A673 (cell line): ENCODE measurements at places on chromosomes 6 and 20. TPM values are rescaled to one million over a fixed set of nuclear protein-coding genes. Genes with fewer than 3 reads are reported as not detected.
A peak's percentile ranks its signal among the peaks of the same experiment; 100 is the strongest.

ATXN1 gene
- total RNA-seq: 25.6 and 25.7 TPM in 2 replicates

- no peak for DNase-seq
Observed at GRCh38 chr20:31823360-31824124, 4.4 kb downstream of the MYLK2 start.

GRCh38 chr20:25224941-25225340, 22.9 kb upstream of the PYGB start:
- DNase-seq: no peak

- DNase-seq: no peak
Observed at GRCh38 chr6:121816361-121816760, 380.9 kb downstream of the GJA1 start.

WFDC10B gene
- not detected in 2 replicates for total RNA-seq

DNA sequence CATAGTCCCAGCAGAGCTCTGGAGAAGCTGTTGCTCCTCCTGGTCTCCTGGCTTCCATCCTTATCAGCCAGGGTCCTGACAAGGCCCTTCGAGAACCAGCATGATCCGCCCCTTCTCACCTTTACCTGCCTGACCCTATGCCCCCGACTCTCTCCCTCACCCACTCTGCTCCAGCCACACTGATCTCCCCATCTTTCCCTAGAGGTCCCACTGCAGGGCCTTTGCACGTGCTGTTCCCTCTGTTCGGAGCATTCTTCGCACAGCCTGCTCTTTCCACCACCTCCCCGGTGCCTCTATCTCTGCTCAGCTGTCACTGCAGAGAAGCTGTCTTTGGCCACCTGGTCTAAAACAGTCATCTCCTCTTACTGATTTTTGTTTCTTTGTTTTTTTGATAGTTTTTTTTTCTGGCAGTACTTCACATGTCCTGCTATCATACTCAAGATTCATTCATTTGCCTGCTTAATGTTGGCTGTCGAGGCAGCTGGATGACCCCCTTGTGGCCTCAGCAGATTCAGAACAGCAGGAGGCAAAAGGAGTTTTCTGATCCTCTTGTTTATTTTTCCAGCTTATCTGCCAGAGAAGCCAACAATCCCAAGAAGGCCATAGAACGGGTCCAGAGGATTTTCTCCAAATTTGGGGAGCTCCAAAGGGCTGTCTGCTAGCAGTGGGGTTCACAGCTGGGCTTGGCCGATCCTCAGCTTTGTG, 1.6 kb upstream of the PTGIS start:
- no peak for DNase-seq

MYB gene
- 8.3 and 9.0 TPM in 2 replicates for total RNA-seq

GRCh38 chr6:35372633-35373032, 30.3 kb downstream of the PPARD start:
- no peak for DNase-seq

SPEF1 gene
- 0.26 and 0.49 TPM in 2 replicates for total RNA-seq

DNA sequence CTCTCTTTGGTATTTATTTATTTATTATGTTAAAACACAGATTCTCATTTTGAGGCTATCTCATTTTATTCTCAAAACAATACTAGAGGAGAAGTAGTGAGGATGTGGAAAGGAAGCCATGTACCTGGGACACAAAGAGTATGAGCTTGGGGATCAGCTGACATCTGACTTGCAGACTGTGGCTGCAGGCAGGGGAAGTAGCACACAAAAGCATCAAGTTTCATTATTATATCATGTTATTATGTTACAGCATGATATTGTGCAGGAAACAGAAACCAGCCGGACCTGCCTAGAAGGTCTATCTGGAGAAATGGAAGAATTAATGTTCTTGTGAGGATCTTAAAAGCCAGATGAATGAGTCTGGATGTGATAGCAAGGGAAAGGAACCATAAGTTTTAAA, 248.2 kb downstream of the KHDC1L start:
- DNase-seq: no peak

GRCh38 chr6:64774881-64775280, 932.1 kb downstream of the EYS start:
- no peak for DNase-seq

DDX43 gene
- total RNA-seq: not detected in 2 replicates

PAK5 gene
- total RNA-seq: not detected in 2 replicates

DNA sequence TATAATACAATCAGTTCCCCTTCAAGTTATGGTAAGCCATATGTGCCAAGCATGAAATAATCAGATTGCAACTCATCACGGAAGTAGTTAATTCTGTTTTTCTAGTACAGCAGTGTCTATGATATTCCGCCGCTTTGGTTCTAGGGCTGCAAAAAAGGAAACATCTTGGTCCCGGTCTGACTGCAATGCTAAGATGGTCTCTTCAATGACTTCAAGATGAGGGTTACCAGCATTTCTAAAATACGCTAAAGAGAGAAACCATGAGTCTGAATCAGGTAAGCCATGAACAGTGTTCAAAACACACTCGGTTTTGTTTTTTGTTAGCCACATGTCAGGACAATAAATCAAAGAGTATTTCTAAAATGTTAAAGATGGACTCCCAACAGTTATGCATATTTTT, 3.2 kb upstream of the ANKRD60 start:
- DNase-seq: peak; percentile 60

- DNase-seq: peak; percentile 85
Observed at GRCh38 chr20:60138256-60139220, 180.3 kb downstream of the CDH26 start.

RUNX2 gene
- 4.0 and 4.9 TPM in 2 replicates for total RNA-seq

SEMG2 gene
- not detected in 2 replicates for total RNA-seq

- no peak for DNase-seq
Observed at GRCh38 chr6:21438237-21438985, 155.1 kb upstream of the SOX4 start.

DNA sequence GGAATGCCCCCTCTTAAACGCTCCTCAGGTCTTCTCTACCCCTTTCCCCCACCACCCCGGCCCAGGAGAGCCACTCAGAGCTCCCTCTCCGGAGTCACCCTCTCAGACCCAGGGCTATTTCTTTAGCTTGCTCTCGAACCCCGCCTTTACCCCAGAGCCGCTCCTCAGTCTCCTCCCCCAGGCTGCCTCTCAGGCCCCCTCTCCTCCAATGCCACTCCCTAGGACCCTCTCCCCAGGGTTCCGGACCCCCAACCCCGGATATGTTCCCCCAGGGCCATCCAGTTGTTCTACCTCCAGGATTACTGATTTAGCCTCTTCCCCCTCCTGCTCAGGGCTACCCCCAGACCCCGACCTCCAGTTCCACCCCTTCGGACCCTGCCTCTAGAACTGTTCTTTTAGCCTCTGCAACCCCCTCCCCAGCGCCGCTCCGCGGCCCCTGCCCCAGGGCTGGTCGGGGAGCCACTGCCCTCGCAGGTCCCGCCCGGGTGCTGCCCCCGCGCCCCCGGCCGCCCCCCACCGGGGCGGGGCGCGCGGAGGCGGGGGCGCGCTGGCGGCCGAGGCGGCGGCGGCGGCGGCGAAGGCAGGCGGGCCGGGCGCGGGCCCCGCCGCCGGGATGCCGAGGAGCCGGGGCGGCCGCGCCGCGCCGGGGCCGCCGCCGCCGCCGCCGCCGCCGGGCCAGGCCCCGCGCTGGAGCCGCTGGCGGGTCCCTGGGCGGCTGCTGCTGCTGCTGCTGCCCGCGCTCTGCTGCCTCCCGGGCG, at the start of gene MMP24:
Gene MMP24, plus strand, starts transcription at position 565 of the 758 bp plus-strand sequence. Its CDS starts 49 bp downstream, at position 614.
- no peak for DNase-seq

GRCh38 chr6:12636336-12636735, 80.2 kb upstream of the PHACTR1 start:
- DNase-seq: peak; percentile 38

GRCh38 chr6:89910902-89911240, 16.6 kb downstream of the GJA10 start:
- no peak for DNase-seq

GRCh38 chr6:30328397-30328796, 1.7 kb downstream of the TRIM39 start:
- DNase-seq: no peak

PRPH2 gene
- total RNA-seq: 0.41 and 0.46 TPM in 2 replicates

DNA sequence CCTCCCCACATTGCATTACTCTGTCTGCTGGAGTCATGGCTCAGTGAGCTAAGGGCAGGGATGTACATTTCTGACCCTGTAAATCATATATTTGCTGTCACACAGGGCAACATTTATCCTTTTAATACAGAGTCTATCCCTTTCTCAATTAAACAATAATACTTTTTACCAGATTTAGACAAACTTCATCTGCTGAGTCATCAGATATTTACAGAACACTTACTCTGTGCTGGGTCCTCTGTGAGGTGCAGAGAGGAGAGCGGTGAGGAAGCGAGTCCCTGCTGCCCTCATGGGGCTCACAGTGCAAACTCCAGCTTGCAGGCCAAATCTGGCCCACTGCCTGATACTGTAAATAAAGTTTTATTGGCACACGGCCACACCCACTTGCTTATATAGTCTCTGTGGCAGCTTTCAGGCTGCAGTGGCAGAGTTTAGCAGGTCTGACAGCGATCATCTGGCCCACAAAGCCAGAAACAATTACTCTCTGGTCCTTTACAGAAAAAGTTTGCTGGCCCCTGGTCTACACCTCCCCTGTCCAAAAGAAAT, 144.5 kb downstream of the CDH26 start:
- peak; percentile 37 for DNase-seq

DNA sequence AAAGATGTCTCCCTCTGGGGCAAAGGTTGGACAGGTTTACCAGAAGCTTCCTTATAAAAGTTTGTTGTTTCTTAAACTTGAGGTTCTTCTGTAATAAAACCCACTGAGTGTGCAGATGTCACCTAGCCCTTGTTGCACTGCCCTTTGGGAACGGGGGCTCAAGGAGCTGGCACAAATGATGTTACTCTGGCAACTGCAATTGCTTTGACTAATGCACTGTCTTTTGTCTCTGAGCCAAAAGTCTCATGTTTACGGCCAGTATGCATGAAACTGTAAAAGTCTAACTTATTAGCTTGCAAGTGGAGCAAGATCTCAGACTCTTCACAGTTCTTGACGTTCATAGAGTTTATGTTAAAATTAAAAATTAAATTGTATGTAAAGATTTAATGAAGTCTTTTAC, 655.7 kb downstream of the EPHA7 start:
- no peak for DNase-seq

DNA sequence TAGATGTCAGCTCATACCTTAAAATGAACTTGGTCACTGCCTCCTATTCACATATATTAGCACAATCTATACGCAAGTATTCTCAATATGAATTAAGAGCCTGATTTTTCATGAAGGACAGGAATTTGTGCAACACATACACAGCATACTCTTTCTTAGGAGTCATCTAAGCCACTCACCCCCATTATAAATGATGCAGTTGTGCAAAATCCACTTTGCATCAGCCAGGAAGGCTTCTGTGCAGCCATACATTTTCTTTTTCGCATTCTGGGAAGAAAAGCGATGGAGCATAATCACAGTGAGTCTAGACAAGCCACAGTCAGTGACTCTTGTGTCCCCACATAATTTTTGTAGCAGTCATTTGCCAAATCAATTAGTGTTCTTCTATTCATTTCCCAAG, 66.5 kb downstream of the ZMYND8 start:
- no peak for DNase-seq

HCRTR2 gene
- total RNA-seq: not detected in 2 replicates

GRCh38 chr6:112247275-112247674, 7.1 kb downstream of the LAMA4 start:
- DNase-seq: no peak

SLC25A27 gene
- 0.45 and 0.52 TPM in 2 replicates for total RNA-seq

DNA sequence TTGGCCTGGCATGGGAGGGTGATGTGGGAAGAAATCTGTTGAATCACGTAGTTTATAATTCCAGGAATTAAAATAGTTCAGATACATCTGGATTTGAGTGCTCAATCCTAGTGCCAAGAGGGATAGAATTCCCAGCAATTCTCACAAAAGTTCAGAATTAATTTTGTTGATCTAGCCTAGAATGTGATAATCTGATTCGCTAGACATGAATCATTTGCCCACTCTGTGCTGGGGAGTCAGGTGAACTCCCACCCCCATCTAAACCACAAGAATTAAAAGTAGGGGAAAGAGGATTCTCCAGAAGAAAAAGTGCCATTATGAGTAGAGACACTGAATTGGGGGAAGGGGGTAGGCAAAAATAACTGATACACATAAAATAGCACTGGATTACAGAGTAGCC, 85.0 kb downstream of the LIN28B start:
- no peak for DNase-seq

KHDC1L gene
- not detected in 2 replicates for total RNA-seq

- no peak for DNase-seq
Observed at GRCh38 chr20:47789081-47789763, 3.9 kb upstream of the SULF2 start.

GRCh38 chr6:137877606-137878005, 10.5 kb downstream of the TNFAIP3 start:
- DNase-seq: no peak

POM121L2 gene
- total RNA-seq: not detected in 2 replicates

- peak; percentile 25 for DNase-seq
Observed at GRCh38 chr6:76861403-76861802, 601.9 kb downstream of the HTR1B start.

- no peak for DNase-seq
Observed at GRCh38 chr6:134373282-134373922, 55.5 kb upstream of the SGK1 start.

LHFPL5 gene
- total RNA-seq: not detected in 2 replicates

SYCP2L gene
- total RNA-seq: 7.5 and 9.7 TPM in 2 replicates

MYMX gene
- 0.81 TPM in 1 of 2 replicates, not detected in the other for total RNA-seq

- DNase-seq: no peak
Observed at GRCh38 chr6:4861564-4861963, 85.4 kb downstream of the CDYL start.

DNA sequence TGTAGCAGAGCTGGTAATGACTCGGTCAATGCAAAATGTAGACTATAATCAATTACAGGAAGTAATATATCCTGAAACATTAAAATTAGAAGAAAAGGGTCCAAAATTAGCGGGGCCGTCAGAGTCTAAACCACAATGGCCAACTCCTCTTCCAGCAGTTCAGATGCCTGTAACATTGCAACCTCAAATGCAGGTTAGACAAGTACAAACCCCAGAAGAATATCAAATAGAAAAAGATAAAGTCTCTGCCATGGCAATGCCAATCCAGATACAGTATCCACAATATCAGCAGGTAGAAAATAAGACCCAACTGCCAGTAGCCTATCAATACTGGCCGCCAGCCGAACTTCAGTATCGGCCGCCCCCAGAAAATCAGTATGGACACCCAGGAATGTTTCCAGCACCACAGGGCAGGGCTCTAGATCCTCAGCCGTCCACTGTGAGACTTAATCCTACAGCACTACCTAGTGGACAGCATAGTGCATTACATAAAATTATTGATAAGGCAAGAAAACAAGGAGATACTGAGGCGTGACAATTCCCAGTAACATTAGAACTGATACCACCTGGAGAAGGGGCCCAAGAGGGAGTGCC, 158.4 kb downstream of the GPX5 start:
- peak; percentile 76 for DNase-seq

- peak; percentile 92 for DNase-seq
Observed at GRCh38 chr6:110296241-110297025, 61.7 kb downstream of the METTL24 start.

SRMS gene
- not detected in 2 replicates for total RNA-seq

DNA sequence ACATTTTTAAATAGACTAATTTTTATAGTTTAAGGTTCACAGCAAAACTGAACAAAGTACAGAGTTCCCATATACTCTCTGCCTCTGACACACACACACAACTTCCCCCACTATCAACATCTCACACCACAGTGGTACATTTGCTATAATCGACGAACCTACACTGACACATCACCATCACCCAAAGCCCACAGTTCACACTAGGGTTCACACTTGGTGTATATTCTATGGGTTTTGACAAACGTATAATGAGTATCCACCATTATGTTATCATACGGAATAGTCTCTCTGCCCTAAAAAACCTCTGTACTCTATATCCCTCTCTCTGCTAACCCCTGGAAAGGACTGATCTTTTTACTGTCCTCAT, 15.6 kb downstream of the TMEM30A start:
- DNase-seq: no peak
